Stomach (tissue), 19 donors: ENCODE measurements at places on chromosomes 2 and 18. TPM values are rescaled to one million over a fixed set of nuclear protein-coding genes. Genes with fewer than 3 reads are reported as not detected.

The CIDEA gene
- 0.15 TPM for polyA plus RNA-seq

The MOGAT1 gene
- polyA plus RNA-seq: not detected

The SCYGR4 gene
- polyA plus RNA-seq: not detected

The OSR1 gene
- 3.6 TPM for polyA plus RNA-seq

The ITPRID2 gene
- polyA plus RNA-seq: 37.6 TPM

The KLHL30 gene
- 0.46 TPM for polyA plus RNA-seq

The PTPRN gene
- polyA plus RNA-seq: 1.1 TPM

The TDRD15 gene
- not detected for polyA plus RNA-seq
